ENCODE measurements at places on chromosomes 2 and 18.

GRCh38 chr18:28167835-28168349 is 9.0 kb downstream of the CDH2 start:
- DNase-seq: no peak

DNA sequence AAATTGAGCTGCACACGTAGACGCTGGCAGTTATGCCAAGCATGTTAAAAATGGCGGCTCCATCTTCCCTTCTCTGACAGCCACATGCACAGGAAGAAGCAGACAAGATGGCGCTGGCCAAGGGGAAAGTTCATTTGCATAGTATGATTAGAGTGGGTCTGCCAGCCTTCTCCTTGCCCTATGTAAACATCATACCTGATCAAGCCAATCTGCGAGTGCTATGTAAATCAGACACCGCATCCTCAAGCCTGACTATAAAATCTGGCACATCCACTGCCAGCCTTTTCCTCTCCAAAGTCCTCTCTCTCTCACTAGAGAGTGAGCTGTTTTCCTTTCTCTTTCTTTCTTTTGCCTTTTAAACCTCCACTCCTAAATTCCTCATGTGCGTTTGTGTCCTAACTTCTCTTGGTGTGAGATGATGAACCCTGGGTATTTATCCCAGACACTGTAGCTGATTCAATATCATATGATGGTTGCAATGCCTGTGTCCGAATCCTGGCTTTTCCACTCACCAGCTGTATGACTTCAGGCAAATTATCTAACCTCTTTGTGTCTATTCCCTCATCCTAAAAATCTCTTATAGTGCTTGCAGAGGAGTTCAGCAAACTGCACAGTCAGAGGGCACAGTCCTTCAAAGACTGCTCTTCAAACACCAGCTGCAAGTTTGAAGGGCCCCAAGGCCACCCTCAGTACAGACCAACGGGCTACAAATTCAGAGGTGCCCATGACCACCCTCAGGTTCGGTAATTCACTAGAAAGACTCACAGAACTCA is 39.3 kb upstream of the ITSN2 start:
- DNase-seq: no peak

- no peak for DNase-seq
Measured at GRCh38 chr2:72427022-72427861, 279.6 kb upstream of the CYP26B1 start.

DNA sequence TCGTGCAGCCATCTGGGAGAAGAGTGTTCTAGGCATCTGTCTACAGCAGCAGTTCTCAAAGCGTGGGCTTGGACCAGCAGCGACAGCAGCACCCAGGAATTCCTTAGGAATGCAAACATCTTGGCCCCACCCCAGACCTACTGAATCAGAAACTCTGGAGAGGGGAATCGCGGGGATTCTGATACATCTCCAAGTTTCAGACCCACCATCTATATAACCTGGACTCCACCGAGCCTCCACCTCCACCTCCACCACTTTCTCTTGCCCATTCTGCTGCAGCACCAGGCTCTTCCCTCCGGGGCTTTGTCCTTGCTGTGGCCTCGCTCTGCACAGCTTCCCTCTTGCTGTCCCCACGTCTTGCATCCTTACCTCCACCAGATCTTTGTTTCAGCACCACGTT is 256.4 kb downstream of the BCL2 start:
- DNase-seq: no peak

GRCh38 chr2:74646834-74647482 is 1.2 kb downstream of the M1AP start:
- no peak for DNase-seq

DNA sequence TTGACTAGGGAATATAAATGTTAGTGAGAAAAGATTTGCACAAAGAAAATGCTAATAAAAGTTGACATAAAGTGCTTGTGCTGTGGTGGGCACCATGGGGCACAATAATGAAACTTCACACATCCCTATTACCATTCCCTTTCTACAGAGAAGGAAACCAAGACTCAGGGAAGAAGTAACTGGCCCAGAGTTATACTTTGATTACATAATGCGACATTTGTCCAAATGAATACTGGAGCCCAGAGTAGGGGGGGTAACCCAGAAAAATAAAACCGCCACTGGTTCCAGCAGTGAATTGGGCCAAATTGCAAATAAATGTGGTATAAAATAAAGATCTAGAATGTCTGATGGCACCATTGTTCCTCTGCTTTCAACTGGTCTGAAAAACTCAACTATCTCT is 106.1 kb upstream of the PPP1CB start:
- DNase-seq: no peak

DNA sequence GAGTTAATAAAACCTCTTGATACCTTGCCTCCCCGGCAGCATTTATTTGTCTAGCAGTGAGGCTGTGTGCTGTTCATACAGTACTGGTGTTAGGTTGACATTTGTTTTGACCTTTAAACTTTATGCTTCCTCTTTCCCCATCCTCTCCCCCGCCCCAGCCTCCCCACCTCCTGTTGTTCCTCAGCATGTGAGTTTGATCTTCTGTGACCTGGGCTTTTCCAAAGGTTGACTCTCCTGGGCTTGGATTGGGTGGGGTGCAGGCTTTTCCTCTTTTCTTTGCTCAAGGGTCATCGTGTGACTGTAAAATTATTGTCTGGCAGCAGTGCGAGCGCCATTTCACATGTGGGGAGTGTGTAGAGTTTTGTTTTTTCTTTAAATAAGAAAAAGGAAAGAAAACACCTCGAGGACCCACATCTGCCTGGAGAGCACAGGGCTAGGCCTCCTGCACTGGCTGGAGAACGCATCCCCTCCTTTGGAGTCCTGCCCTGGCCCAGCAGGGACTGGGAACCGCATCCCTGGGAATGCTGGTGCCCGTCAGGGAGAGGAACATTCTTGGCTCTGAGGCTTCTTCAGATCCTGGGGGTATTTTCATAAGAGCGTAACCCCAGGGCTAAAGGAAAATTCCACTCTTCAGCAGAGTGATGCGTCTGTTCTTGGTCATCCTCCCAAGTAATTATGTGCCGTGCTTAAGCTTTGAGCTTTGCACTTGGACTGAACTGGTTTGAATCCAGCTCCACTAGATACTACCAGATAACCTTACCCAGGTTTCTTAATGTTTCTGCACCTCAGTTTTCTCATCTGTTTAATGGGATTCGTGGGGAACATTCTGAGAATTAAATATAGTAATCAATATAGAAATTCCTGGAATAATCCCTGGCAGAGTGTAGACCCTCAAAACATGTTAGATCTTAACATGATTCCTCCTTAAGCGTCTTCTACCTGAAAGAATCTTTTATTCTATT is 91.5 kb downstream of the SETBP1 start:
- no peak for DNase-seq

GRCh38 chr2:237165405-237166276 is 80.0 kb downstream of the COPS8 start:
- no peak for DNase-seq

DNA sequence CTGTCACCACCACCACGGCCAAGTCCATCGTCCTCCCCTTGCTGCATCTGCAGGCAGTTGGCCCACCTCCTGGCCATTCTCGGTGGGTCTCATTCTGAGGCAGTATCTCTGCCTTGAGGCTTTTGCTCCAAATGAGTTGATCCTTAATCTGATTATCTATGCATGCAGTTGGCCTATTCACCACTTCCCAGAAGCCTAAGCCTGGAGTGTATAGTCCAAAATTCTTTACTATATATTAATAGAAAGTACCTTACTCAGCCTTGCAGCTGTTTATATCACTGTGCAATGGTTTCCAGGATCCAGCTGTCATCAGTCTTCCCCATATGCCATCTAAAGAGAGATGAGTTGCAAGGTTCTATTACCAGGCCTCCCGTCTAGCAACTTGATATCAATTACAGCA is 292.4 kb downstream of the SS18 start:
- DNase-seq: no peak

GRCh38 chr2:111161971-111162370 is 41.3 kb downstream of the BCL2L11 start:
- DNase-seq: no peak

DNA sequence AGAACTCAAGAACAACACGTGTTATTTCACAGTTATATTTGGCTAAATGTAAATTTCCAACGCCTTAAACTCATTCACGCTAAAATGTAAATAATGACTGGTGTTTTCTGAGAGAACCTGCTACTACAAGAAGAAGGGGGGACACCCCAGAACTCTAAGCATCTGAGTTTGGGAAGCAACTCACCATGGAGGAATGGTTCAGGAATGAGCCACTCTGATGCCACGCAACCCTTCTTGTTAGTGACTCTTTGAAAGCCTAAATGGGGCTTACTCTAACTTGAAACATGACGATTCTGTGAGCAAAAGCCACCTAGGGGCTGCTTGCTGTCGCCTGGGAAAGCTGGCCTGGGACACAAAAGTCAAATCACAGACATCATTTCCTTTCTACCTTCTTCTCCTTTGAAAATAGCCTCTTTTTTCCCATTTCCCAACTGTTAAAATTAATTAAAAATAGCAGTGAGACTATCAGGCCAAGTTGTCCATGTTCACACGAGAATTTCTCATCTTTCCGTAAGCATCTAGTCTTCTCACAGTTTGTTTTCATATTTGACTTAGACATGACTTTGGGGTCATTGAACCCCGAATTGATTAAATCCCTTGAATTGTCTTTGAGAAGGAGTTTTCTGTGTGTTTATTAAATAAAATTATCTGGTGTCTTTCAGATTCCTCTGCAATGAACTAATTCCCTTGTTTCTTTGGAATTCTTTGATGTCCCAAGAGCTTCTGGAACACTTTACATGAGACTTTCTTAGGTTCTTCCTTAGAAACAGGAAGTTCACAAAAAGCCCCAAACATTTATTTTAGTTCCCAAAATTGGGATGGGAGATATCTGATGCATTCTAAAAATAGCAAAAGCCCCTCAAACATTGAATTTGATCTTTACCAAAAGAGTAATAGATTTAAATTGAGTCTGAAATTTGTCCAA is 75.5 kb upstream of the CABLES1 start:
- DNase-seq: no peak

- no peak for DNase-seq
Measured at GRCh38 chr2:8408560-8409460, 273.0 kb upstream of the ID2 start.

- DNase-seq: no peak
Measured at GRCh38 chr2:33498291-33498956, 22.0 kb downstream of the RASGRP3 start.

- DNase-seq: no peak
Measured at GRCh38 chr2:175351512-175351911, 170.0 kb upstream of the ATP5MC3 start.

- DNase-seq: no peak
Measured at GRCh38 chr2:191486584-191487320, 191.2 kb upstream of the NABP1 start.

- no peak for DNase-seq
Measured at GRCh38 chr18:61669320-61669719, 223.5 kb downstream of the RNF152 start.

- DNase-seq: no peak
Measured at GRCh38 chr18:31493171-31493570, 4.8 kb upstream of the DSG2 start.

- no peak for DNase-seq
Measured at GRCh38 chr18:41121116-41121826, 833.8 kb upstream of the PIK3C3 start.
